Stimulated activated memory B cell treated with anti-CD40 and anti-IgM and Interleukin-4, amounts not matched to agents 10 μg/mL and 1 μg/mL and 100 μg/mL, for 72 hours (primary cell): ENCODE measurements at places on chromosomes 7 and 10.

GRCh38 chr7:116951366-116952292 is 1.7 kb upstream of the ST7 start:
- no peak for ATAC-seq

DNA sequence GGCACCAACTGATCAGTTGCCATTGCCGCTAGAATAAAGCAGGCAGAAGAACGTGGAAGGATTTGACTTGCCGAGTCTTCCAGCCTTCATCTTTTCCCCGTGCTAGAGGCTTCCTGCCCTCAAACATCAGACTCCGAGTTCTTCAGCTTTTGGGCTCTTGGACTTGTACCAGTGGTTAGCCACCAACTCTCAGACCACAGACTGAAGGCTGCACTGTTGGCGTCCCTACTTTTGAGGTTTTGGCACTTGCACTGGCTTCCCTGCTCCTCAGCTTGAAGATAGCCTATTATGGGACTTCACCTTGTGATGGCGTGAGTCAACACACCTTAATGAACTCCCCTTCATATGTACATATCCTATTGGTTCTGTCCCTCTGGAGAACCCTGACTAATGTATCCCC is 57.3 kb upstream of the KCND2 start:
- ATAC-seq = no peak

GRCh38 chr10:54797636-54798321 is 3.3 kb downstream of the PCDH15 start:
- no peak for ATAC-seq

- ATAC-seq = no peak
These were observed 150.6 kb downstream of the TRIL start for GRCh38 chr7:28807396-28807994.

DNA sequence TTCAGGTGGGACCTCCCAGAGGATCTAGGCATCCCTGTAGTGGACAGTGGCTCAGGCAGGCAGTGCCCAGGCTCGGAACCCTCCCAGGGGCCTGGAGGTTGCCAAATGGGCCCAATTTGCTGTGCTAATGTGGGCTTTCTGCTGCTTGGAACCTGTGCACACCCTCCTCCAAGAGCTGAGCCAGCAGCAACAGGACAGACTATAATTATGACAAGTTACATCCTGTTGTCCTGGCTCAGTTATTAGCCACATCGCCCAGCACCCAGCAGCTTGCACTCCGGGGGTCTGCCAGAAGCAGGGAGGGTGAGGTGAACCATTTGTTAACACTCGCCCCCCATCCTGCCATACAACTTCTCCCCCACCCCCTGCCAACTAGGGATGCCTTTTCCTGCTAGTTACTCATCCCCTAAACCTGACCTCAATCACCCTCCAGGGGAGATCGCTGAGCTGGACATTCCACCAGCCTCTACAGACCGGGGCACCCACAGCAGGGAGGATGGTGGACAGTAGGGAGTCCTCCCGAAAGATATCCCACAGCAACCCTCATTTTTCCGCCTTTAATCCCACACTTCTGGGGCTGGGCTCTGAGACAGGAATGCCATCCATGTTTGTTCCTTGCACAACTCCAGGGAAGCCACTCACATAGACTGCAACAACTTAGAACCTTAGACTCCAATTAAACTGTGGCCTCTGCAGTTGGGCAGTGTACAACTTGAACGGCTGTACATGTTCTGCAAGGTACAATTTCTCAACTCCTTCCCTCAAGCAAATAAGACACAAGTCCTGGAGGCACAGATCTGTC is 7.9 kb upstream of the MYL10 start:
- ATAC-seq = no peak

GRCh38 chr10:110529596-110530011 is 31.9 kb downstream of the DUSP5 start:
- ATAC-seq = no peak
